BJ (cell line): ENCODE measurements at places on chromosomes 13 and 19. TPM values are rescaled to one million over a fixed set of nuclear protein-coding genes. Genes with fewer than 3 reads are reported as not detected.

GRCh38 chr13:110008816-110009215 lies 222.4 kb upstream of the IRS2 start:
- DNase-seq: no peak

DNA sequence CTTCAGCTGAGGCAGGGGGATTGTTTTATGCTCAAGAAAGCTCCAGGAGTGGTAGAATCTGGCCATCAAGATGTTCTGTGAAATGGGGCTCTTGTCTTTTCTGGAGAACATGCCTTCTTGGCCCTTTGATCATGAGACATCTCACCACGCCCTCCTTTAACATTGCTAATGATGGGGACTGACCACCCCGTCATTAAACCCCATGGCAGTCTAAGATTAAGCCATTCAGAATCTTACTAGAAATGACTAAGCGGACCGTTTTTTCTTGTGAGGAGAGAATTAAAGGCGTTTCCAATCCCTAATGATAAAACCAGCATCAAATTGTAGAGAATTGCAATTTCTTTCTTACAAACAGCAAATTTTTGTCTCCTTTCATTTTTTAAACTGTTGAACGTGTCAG lies 89.4 kb downstream of the COL4A2 start:
- no peak for DNase-seq

DNA sequence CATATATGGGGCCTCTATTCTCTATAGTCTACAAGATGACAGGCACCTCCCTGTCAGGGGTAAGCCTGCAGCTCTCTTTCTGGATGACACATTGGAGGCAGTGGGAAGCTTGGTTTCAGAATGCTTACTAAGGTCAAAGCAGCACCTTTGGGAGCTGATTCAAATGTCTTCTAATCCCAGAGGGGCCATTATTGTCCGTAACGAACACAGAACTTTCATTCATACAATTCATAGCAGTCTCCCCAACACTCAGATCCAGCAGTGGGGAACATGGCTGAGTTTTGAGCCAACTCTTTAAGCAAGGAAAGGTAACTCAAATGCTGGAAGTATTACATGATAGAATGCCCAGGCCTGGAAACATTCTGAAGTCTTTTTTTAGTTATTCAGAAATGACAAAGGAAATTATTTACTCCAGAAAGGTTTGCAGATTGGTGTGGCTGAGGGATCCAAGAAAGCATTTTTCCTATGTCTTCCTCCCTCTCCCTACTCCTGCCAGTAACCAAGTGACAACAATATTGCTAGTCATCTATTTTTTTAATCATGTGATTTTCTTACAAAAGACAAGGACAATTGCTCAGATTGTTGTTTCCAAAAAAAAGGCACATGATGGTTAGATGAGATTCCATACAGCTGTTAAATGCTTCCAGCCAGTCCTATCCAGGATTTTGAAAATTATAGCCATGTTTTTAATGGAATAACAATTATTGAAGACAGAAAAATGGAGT lies 118.7 kb downstream of the FOXO1 start:
- no peak for DNase-seq

GRCh38 chr13:29106651-29107050 lies 286.5 kb downstream of the MTUS2 start:
- no peak for DNase-seq

DNA sequence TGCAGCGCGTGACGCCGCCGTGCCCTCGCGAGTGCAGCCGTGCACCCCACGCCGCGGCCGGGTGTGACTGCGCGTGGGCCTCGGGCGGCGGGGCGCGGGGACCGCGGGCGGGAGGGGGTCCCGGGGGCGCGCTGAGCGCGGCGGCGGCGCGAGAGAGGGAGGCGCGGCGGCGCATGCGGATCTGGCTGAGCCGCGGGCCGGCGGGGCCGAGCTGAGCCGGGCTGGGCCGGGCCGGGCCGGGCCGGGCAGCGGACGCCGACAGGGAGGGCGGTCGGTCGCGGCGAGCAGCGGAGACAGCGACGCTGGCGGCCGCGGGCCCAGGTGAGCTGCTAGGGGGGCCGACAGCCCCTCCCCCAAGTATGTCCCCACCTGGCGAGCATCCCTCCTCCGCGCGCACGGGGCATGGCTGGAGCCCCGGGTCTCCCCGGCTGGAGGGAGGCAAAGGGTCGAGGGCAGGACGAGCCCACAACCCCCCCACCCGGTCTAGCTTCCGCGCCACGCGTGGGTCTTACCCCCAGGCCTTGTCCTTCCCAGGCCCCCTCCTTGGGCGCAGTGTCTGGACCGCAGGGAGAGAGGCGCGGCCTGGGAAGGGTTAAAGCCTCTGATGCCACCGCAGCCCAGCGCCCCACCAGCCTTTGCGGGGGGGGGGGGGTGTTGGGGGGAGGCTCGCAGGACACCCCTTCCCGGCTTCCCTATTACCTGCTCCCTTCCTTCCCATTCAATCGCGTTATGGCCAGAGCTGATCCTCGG lies at the start of gene SPTBN4:
Gene SPTBN4 (plus strand): TSS at position 17 of the 750 bp plus-strand sequence. CDS start 5,621 bp downstream, outside the sequence.
- DNase-seq: no peak

GRCh38 chr19:42250183-42250665 lies 4.7 kb downstream of the ERF start:
- DNase-seq: no peak

DNA sequence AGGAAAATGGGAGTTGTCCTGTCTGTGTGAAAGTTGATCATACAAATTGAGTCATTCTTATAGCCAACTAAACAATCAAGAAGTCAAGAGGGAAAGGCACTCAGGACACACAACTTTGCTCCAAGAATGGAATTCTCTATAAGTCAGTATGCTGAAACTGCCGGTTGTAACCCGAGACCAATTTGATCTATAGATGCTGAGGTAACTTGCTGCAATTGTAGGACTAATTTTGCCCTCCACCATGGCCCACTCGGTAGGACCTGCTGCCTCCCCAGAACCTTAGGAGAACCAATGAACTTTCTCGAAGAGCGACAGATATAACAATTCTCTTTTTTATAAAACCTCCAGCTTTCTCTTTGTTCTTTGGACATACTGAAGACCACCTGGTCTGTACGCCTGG lies 157.0 kb downstream of the RNF17 start:
- no peak for DNase-seq

- no peak for DNase-seq
Measured at GRCh38 chr13:93789058-93789457, 562.5 kb downstream of the GPC6 start.

GRCh38 chr19:1237027-1237659 lies 662 bp downstream of the CBARP start:
- no peak for DNase-seq

DNA sequence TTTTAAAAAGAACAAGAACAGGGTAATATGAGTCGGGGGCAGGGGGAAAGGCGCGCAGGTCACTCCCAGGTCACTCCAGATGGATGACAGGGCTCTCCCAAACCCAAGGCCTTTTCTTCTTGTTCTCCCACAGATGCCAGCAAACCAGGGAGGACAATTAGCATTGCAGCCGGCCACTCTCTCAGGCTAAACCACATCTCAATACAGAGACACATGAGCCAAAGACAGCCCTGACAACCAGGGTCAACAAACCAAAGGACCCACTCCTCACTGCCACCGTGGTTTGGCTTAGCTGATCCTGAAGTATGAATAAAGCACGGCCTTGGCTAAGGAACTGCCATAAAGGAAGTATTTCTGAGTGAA lies 47.3 kb downstream of the LATS2 start:
- DNase-seq: no peak

DNA sequence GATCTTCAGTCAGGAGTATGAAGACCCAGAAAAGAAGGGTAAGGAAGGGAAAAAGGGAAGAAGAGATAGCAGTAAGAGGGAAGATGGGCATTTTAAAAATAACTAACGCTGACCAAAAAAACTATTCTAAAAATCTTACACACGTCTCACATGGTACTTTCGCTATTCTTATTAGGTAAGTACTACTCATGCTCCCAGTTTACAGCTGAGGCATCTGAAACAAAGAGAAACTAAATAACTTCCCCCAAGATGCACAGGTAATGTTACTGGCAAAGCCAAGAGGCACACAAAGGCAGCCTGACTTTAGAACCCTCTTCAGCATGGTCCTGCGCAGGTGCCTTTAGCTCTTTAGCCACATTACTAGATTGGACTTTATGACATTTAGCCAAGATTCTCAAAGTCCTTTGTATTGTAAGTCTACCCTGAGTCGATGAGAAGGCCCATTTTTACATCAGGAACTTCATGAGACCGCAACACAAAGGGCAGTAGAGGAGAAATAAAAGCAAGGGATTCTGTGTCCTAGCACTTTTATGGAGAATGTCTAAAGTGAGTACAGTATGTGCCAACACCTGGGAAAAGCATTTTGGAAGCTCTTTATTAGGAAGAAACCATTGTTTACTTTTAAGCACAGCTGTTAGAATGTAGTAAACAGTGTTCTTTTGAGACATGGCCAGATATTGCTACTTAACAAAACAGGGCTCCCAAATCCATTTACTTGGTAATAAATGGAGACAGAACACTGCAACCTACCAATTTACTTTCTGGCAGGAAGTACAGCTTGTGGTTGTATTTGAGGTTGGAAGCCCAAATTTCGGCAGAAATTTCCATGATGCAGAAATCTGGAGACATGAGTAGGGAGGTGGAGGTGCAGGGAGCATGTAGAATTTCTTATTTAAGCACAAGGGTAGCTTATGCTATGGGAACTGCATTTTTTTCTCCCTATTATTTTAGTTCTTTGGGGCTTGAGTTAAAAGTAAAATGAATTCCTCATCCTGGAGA lies 250.7 kb downstream of the KCTD12 start:
- no peak for DNase-seq

- no peak for DNase-seq
Measured at GRCh38 chr13:77002590-77003190, 10.8 kb downstream of the CLN5 start.

The FBN3 gene
- polyA plus RNA-seq: not detected in 2 replicates

The ZNF835 gene
- not detected in 2 replicates for polyA plus RNA-seq

The GPR12 gene
- not detected in 2 replicates for polyA plus RNA-seq

The PDX1 gene
- polyA plus RNA-seq: not detected in 2 replicates

The ZNF628 gene
- polyA plus RNA-seq: 0.36 and 0.48 TPM in 2 replicates

The CYP2S1 gene
- 0.27 and 0.53 TPM in 2 replicates for polyA plus RNA-seq
